ENCODE measurements at places on chromosomes 3 and 15.

DNA sequence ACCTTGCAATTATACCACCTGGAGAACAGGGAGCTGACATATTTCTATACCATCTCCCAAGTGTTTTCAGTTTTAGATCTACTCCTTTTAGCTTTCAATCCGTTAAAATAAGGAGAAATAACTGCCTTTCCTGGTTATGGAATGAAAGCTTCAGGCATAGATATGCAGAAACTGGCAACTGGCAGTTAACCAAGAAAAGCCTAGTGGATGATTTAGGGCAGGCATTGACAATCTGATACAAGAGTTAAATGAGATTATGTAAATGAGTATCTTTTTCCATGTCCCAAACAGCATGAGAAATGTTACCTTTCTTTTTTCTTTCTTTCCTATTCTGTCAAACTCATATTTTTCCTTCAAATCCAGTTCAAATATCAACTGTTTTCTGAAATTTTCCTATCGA lies 689.1 kb upstream of the DPPA4 start:
- DNase-seq, result no peak

- no peak for DNase-seq
Observed at GRCh38 chr3:31105438-31106077, 211.1 kb upstream of the GADL1 start.

GRCh38 chr3:137121704-137122314 lies 164.0 kb downstream of the IL20RB start:
- peak; percentile 75 for DNase-seq

- DNase-seq, result no peak
Observed at GRCh38 chr3:156498307-156498706, 56.6 kb downstream of the SSR3 start.

- no peak for DNase-seq
Observed at GRCh38 chr3:156820692-156821080, 5.5 kb upstream of the LEKR1 start.

GRCh38 chr3:159619341-159619885 lies 369.2 kb upstream of the IL12A start:
- DNase-seq, result peak; percentile 16

GRCh38 chr3:31226346-31226745 lies 306.4 kb upstream of the STT3B start:
- no peak for DNase-seq

DNA sequence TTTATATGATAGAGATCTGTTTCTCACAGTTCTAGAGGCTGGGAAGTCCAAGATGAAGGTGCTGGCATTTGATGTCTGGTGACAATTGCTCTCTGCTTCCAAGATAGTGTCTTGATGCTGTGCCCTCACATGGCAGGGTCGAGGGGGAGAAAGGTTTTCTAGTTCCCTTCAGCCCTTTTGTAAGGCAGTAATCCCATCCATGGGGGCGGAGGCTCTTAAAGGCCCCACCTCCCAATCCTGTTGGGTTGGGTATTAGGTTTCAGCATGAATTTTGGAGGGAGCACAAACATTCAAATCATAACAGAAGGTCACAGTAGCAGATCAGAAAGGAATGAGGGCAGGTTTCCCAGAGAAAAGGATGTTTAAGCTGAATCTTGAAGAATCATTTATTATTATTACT lies 601.7 kb upstream of the ZNF717 start:
- DNase-seq, result peak; percentile 5
